ENCODE measurements at places on chromosomes 6 and 20. TPM values are rescaled to one million over a fixed set of nuclear protein-coding genes. Genes with fewer than 3 reads are reported as not detected.

DNA sequence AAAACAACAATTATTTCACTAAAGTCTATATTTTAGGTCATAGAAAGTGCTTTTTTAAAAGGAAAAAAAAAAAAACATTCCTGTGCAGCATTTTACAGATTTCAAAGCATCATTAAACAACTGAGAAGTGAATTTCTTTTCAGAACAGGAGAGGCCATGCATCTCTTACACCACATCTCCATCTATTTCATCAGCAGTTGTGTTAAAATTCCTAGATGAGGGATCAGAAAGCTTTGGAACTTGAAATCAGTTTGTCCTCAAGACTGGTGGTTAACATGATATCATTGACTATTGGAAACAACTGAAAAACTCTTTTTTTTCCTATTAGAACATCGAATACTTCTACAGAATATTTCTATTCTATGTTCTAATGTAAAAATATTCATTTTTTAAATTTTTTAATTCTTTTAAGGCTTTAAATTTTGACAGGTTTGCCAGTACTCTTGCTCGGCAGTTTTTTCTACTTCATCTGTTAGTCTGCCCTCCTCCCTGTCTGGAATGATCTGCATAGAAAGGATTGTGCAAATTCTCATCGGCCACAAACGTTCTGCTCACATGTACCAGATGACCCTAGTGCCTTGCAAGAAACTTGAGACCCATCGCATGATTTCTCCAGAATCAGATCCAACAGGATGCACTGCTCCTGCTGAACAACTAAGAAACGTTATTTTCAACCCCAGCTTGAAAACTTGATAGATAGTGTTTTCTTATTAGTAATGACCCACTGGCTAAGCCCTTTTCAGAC lies 411.0 kb upstream of the AGPAT4 start:
- DNase-seq: no peak

IRF4 gene
- not detected for total RNA-seq

DNA sequence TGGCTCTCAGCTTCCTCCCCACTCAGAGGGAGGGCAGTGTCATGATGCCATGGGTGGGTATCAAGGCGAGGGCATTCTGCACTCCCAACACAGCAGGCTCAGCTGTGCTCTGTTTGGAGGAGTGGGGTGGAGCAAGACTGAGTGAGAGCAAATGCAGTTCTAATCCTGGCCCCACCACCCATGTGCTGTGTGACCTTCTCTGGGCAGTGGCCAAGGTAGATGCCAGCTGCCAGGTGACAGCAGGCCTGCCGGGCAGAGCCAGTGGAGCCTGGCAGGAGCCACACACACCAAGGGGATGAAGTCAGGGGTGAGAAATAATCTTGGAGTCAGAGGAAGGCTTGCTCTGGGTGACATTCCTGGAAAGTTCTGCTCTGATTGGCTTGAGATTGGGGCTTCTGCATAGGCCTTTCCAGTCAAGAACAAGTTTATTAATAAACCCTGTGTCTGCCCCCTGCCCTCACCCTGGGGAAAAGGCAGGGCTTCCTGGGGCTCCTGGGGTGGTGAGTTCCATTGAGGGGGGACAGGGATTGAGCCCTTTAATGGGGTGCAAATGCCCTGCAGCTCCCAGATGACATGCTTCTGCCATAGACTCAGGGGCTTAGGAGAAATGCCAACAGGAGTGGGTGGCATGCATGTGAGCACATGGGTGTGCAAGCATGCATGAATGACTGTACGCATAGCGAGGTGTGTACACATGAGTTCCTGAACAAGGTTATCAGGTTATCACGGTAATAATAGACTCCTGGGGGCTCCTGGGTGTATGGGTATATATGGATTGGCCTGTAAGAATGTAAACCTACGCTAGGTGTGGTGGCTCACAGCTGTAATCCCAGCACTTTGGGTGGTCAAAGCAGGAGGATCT lies 134.2 kb downstream of the MRPL14 start:
- DNase-seq: no peak

GRCh38 chr6:88238065-88238464 lies 71.9 kb upstream of the CNR1 start:
- DNase-seq: no peak

TBC1D20 gene
- total RNA-seq: 27.8 TPM

DNA sequence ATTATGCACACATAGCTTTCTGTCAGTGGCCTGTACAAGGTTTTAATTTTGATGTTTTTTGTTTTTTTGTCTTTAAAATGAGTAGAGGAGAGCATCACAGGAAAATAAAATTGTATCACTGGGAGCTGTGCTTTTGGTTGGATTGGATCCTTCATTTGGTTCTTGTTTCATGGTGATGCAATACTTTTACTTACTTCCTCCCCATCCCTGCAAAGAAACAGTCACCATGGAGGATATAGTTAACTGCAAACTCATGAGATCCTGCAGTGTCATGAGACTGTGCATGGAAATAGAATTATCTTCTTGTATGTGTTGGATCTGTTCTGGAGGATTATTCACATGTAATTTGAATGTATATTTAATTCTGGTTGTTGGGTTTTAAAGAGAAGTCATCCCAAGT lies 122.3 kb downstream of the JARID2 start:
- DNase-seq: no peak

DNA sequence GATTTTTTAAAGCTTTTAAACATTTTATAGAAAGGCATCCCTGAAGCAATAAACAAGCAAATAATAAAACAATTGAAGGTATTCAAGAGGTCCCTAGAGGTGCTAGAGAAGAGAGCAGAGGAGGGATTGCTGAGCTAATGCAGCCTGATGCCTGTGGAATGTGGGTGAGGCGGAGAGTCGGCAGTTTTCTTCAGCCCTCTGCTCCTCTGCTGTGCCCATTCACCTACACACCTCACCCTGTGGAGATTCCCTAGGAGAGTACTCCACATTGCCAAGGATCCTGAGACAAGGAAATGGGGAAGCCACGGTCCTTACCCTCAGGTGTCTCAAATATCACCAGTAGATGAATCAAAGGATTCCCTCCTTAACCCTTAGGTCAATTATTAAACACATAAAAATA lies 199.8 kb upstream of the POU3F2 start:
- DNase-seq: no peak

TPBG gene
- total RNA-seq: 19.0 TPM

ABHD16B gene
- not detected for total RNA-seq

GRCh38 chr6:107642095-107642860 lies 152.4 kb downstream of the SOBP start:
- DNase-seq: no peak

DNA sequence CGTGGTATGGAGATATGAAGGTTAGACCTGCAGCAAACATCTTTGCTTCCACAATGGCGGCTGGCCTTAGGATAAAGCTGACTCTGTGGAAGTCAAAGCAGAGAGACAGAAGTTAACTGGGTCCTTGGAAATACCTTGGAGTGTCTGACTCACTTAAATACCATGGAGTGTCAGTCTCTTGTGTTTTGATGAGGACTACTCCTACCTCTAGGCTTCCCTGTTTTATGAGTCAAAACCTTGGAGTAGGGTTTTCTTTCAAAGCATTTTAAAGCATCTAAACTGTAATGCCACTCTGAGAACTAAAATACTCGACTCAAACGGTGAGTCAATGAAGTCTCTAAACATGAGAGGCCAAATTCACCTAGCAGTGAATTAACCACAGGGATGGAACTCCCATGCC lies 329.1 kb downstream of the SAMD5 start:
- no peak for DNase-seq

SNTA1 gene
- total RNA-seq: 12.4 TPM
